ENCODE measurements at places on chromosomes 2 and 18.
A peak's percentile ranks its signal among the peaks of the same experiment; 100 is the strongest.

DNA sequence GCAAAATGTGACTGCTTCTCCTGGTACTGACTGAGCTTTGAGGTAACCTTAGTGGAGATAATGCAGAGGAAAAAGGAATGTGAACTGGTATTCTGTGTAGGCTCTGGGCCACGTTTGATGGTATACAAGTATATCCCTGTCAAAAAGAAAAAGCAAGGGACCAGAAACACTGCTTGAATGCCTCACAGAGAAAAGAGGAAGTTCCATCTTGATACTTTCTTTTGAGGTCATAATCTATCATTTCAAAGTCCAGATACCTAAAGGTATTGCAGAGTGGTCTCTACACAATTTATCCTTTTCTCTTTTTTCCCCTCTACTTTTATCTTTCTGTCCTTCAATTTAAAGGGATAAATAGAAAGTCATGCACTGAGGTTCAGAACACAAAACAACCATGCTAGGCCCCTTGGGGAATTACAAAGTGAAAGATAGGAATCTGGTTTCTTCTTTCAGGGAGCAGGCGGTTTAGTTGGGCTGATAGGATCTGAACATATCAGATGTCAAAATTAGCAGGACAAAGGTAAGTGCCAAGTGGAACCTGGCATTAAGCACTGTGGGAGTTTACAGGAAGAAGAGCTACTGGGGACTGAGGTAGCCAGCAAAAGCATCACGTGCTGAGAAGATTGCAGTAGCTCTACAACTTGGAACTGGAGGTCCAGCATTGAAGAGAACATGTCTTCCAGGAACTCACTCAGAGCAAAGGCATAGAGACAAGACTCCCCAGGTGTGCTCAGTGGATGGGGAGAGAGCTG is 121.2 kb downstream of the LYPD6 start:
- no peak for DNase-seq

- DNase-seq: no peak
Observed at GRCh38 chr2:241514553-241514952, 6.2 kb upstream of the STK25 start.

- DNase-seq: no peak
Observed at GRCh38 chr2:19988600-19988999, 1.3 kb downstream of the WDR35 start.

- DNase-seq: no peak
Observed at GRCh38 chr2:213627054-213627710, 342.9 kb downstream of the SPAG16 start.

- no peak for DNase-seq
Observed at GRCh38 chr2:241265506-241265905, 50.0 kb downstream of the HDLBP start.

DNA sequence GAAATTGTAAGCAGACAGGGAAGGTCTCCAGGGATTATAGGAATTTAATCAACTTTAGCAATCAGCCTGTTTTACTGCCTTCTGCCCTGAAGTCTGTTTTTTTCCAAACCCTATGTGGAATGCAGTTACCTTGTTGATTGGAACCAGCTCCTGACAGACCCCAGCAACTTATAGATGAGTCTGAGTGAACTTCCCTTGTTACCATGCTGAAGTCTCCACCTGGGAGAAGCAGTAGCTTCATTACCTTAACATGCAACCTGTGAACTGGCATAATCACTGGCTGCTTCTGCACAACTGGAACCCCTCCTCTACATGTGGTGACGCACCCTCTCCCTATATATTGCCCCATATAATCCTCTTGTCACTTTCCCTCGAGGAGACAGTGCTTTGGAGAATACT is 226.3 kb upstream of the SPOPL start:
- no peak for DNase-seq

GRCh38 chr2:184040230-184040629 is 558.1 kb upstream of the ZNF804A start:
- DNase-seq: no peak

GRCh38 chr2:106233350-106233706 is 39.2 kb upstream of the UXS1 start:
- DNase-seq: no peak

GRCh38 chr2:115071534-115071933 is 629.1 kb downstream of the DPP10 start:
- DNase-seq: no peak

DNA sequence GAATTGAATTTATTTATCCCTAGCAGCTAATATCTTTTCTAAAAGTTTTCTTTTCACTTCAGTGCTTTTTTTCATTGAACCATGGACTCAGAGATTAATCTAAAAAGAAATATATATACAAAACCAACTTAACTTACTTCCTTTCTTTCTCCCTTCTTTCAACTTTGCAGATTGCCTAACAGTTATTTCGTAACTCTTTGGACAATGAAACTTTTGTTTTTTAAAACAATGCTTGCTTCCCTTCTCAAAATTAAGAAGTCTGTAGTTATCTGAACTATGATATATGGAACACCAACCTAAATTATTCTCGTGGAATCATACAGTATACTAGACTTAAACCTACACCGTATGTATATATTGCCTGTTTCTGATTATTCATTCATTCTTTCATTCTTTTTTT is 62.9 kb downstream of the MIB1 start:
- no peak for DNase-seq

DNA sequence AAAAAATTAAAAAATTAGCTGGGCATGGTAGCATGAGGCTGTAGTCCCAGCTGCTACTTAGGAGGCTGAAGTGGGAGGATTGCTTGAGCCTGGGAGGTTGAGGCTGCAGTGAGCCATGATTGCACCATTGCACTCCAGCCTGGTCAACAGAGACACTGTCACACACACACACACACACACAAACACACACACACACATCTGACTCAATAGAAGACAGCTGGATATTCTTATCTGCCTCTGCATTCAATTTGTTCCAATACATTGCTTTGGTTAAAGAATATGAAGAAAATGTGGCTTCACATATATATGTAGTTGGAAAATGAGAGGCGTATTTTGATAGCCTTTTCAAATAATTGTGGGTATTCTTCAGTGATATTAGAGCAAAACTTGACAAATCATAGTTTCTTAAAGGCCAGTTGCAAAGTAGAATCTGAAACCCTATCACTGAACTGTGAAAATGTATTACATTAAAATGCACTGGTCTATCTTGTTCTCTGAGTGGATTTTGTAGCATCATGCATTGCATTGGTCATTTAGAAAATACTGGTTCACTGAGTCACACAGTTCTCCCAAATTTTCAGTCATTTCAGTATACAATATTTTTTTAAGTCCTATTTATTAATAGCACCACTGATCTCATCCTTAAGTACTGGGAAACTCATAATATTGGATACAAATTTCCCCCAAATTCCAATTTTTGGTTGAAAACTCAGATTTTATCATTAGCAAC is 140.9 kb downstream of the MCFD2 start:
- DNase-seq: no peak

- no peak for DNase-seq
Observed at GRCh38 chr2:207387001-207387571, 142.7 kb upstream of the CREB1 start.

DNA sequence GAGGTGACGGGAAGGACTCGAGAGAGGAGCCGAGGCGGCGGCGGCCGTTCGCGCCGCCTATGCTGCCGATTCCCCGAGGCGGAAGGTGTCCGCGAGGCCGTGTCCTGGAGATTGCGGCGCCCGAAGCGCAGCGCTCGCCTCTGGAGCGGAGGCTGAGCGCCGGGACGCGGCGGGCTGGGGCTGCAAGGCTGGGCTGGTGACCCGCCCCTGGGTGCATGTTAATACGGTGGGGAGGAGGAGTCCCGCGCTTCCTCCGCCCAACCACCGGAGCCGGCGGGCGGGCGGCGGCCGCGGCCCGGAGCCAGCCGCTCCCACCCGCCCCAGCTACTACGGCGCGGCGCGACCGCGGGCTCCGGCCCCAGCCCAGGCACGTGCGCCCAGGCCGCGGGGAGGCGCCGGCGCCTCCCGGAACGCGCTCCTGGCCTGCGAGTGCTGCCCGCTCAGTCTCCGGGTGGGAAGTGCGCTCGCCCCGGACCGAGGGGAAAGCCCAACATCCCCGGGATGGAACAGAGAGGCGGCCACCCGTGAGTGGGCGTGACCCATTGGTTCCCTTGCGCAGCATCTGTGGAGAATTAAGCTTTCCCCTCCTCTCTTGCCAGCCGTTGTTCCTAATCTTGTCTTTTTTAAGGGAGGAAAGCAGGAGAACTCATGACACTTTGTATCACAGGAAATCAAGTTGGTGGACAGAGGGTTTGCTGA is at the start of gene DLGAP1:
DLGAP1 (minus strand) TSS at position 195 of the 699 bp plus-strand sequence.
- no peak for DNase-seq

- no peak for DNase-seq
Observed at GRCh38 chr2:184577743-184578142, 20.6 kb upstream of the ZNF804A start.

DNA sequence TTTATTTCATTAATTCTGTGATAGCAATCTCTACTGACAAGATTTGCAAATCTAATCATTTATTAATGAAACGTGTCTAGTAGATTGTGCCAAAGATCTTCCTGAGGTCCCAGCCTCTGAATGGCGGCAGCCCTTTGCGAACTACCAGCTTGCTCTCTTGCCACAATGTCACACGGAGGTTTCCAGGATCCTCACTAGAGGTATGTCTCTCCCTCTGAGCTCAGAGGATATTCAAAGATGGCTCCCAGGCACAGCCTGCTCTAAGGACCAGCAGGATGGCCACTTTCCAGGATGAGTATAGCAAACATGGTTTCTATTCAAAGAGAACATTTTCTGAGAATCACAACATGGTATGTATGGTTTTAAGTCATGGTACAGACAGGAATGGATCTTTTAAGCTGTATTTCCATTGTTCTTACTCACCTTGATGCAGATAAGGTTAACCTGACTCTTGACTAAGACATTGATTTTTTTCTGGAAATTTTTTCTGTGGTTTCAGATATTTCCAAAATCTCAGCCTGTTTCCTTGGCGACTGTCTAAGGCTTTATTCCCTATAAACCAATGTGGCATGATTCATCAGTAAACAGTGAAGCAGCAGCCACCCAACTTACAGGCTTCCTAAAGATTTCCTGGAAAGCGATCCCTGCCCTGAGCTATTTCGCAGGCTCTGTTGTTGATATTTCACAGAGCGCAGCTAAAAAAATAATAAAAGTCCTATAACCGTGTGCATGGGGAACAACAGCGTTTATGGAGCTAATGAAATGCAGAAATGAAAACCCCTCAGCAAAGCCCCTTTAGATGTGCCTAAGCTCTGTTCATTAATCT is 54.1 kb upstream of the KLF7 start:
- no peak for DNase-seq

GRCh38 chr2:240611601-240612210 is 13.6 kb upstream of the GPR35 start:
- DNase-seq: no peak

GRCh38 chr2:130185896-130186295 is 3.8 kb downstream of the MZT2B start:
- no peak for DNase-seq

- DNase-seq: no peak
Observed at GRCh38 chr2:136502660-136503059, 262.7 kb upstream of the THSD7B start.

DNA sequence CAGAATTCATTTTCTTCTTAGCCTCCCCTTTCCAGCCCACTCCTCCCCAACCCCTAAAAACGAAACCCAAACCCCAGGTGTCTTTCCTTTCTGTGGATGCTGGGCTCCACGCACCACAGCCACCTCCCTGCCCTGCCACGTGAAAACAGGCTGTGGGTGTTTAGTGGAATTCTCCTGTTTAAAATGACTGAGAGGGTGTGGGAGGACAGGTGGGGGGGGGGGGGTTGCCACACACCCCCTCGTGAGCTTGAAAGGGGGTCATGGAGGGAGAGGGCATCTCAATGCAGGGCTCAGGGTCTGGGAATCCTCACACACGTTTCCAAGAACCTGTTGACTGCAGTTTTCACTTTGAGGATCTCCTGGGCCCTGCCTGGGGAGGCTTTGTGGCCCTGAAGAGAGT is 110.3 kb downstream of the FAM210A start:
- DNase-seq: no peak

GRCh38 chr2:209661286-209661894 is 110.2 kb upstream of the UNC80 start:
- no peak for DNase-seq

DNA sequence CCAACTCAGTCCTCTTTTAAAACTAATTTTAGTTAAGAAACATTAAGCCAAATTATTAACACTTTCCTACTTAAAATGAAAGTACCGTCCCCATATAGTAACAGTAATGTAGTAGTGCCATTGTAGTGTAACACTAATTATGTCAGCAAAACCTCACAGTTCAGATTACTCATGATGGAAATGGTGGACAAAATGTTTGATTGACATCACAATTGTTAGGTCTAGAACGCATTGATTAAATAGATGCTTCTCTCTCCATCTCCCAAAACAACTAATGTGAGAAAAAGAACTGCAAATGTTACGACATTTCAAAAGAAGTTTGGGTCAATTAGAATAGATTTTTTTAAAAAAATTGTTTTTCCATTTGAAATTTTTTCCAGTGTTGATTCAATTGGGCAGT is 1.2 kb upstream of the ATF2 start:
- DNase-seq: no peak

GRCh38 chr2:152694161-152694661 is 23.1 kb downstream of the PRPF40A start:
- DNase-seq: peak; percentile 11

All from stimulated activated CD8-positive, alpha-beta memory T cell treated with anti-CD3 and anti-CD28 coated beads, Interleukin-4, amount 100 ng/mL, for 4 hours (primary cell).